Right forelimb (tissue), 1 donor: ENCODE measurements at places on chromosomes 13 and 19.

GRCh38 chr19:28932446-28932845 lies 280.5 kb downstream of the UQCRFS1 start:
- no peak for DNase-seq

- no peak for DNase-seq
These were observed 140.6 kb downstream of the LHFPL6 start for GRCh38 chr13:39462428-39462827.

DNA sequence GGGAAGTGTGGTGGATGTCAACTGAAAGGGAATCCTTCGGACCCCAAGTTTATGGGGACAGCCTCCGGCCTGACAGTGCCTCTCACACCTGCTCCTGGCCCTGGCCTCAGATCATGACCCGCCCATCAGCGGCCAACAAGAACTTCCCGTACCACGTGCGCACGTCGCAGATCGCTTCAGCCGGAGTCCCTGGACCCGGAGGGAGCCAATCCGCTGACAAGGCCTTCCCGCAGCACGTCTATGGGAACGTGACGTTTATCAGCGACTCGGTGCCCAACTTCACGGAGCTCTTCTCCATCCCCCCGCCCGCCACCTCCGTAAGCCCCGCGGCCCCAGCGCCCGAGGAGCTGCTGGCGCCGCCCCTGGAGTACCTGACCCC lies 2.0 kb upstream of the MEGF8 start:
- no peak for DNase-seq

- no peak for DNase-seq
These were observed 14.0 kb downstream of the SCGB2B2 start for GRCh38 chr19:34662919-34663318.

- DNase-seq = no peak
These were observed 30.7 kb upstream of the VSTM2B start for GRCh38 chr19:29495091-29495490.

- no peak for DNase-seq
These were observed 437.3 kb upstream of the HTR2A start for GRCh38 chr13:47334173-47334572.

DNA sequence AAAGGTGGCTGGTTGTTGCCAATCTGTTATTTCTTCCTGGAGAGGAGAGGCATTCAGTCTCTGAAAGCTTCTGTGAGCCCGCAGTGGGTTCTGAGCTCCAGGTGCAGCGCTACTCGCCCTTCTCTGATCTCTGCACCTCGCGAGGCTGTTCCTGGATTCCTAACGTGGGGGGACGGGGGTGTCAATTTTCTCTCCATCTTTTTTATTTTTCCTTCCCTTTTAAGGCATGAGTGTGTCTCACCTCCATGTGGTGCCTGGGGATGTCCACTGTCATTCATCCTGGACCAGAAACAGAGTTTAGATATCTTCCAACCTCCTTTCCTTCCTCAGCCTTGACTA lies 626 bp downstream of the ZNF233 start:
- DNase-seq = no peak

DNA sequence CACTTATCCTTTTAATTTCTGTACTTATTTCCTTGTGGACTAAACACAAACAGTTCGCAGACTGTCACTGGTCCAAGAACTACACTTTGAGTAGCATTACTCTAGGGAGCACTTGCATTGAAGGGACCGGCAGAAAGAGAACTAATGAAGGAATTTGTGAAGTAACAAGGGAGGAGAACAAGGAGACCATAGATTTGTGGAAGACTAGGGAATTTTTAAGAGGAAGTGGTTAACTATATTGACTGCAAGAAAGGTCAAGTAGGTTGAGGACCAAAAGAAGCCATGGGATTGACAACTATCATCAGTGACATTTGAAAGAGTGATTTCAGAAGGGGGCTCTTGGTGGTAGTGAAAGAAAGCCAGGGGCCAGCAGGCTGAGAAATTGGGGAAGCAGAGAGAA lies 4.0 kb upstream of the RB1 start:
- DNase-seq = no peak

DNA sequence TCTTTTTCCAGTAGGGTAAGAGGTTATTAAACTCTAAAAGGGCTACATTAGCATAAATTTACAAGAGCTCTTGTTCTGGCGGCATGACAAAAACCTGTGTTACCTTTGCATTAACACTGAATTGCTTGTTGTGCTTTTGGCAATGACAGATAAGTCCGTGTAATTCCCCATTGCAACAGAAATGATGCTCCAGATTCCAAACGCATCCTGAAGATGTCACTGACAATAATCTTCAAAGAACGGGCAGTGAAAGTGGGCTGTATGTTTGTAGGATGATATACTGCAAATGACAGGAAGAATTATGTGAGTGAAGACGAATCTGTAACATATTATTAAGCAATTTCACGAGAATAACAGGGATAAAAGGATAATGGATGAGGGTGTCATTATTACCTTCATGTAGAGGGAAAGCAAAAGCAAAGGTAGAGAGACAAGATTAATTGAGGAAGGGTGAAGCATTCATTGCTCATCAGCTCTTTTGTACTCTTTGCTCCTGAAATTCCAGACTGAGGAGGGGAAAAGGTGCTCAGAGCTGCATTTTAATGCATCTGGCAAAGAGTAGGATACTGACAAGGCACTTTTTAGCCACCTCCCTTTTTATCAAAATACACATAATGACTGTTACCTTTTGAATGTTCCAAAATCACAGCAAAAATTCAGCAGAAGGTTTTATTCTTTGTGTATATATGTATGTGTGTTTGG lies 38.5 kb upstream of the MAB21L1 start:
- DNase-seq = no peak

GRCh38 chr13:60627071-60627686 lies 230.2 kb downstream of the TDRD3 start:
- no peak for DNase-seq

DNA sequence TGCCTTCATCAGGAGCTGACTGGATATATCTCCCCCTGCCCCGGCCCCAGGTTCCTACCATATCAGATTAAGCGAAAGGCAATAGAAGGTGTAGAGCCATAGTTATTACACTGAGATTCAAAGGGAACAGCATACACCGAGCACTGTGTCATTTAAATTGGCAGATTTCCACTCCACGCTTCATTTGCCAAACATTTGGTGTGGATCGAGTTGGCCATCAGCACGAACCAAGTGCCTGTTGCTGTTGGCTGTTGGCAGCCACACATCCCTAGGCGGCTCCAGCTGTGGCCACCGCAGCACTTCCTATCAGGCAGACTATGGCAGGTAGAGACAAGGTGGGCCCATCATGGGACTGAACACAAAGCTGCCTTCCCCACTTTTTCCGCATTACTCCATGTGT lies 115.8 kb downstream of the CCNA1 start:
- DNase-seq = no peak

DNA sequence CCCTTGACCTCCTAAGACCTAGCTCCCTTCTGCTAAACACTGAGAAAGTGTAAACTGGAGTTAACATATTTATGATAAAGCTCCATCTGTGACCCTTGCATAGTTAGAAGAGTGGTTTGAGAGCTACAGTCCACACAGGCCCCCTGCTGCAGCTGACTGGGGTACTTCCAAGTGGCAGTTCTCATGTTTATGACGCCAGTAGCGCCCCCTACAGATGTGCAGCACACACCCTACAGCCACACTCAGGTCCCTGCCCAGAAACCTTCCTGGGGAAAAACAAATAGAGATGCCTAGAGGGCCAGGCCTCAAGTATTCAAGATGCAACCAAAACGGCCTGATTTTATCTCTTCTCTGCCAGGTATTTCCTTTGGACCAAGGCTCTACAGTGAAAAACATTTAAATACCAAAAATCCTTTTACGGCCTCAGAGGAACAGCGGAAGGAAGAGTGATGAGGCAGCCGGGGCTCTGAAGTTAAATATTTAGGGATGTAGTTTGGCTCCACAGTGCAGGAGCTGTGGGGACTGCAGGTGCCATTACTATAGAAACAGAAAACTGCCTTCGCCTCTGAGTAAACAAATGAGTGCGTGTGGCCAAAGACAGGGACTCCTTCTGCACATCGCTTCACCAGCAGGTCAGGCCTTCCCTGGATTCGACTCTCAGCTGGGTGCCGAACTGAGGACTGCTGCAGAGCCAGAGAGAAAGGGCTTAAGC lies 553.1 kb downstream of the EFNB2 start:
- DNase-seq = no peak

- DNase-seq = peak; percentile 51
These were observed 42.1 kb downstream of the GADD45B start for GRCh38 chr19:2517881-2518601.

- DNase-seq = no peak
These were observed 22.3 kb upstream of the MYDGF start for GRCh38 chr19:4692251-4693077.

- no peak for DNase-seq
These were observed 74.8 kb downstream of the ZNF536 start for GRCh38 chr19:30446850-30447552.
